ENCODE measurements at places on chromosomes 1 and 21. TPM values are rescaled to one million over a fixed set of nuclear protein-coding genes. Genes with fewer than 3 reads are reported as not detected.

Gene LCA5L
- total RNA-seq = 1.9 TPM

- DNase-seq = no peak
These were observed 102.4 kb downstream of the TGFBR3 start for GRCh38 chr1:91783423-91784170.

DNA sequence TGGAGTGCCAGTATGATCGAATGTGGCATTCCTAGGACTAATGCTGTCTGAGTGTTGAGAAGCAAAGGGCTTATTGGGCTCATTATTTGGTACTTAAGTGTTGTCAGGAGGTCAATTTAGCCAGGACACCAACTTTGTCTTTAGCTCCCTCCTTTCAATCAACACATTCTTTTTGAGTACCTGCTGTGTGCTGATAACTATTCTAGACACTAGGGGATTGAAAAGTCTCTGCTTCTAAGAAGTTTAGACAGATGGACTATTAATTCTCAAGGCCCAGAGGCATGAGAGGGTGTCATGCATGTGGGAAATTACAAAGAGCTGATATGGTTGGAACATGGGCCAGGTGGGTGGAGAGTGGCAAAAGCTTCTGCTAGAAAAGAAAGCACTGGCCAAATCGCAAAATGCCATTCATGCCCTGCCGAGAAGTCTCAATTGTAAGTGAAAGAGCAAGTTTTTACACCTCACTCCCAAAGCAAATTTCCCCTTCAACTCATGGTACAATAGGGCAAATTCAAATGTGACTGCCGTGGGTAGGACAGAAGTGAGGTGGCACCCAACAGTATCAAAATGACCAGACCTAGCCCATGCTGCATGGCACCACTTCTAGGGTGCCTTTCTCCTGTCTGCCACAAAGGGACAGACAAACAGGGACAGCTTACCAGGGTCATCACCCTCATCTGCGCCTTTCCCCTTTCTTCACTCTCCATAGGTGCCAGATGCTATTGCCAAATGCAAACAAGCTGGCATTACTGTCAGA, 53.6 kb upstream of the LAX1 start:
- no peak for DNase-seq

DNA sequence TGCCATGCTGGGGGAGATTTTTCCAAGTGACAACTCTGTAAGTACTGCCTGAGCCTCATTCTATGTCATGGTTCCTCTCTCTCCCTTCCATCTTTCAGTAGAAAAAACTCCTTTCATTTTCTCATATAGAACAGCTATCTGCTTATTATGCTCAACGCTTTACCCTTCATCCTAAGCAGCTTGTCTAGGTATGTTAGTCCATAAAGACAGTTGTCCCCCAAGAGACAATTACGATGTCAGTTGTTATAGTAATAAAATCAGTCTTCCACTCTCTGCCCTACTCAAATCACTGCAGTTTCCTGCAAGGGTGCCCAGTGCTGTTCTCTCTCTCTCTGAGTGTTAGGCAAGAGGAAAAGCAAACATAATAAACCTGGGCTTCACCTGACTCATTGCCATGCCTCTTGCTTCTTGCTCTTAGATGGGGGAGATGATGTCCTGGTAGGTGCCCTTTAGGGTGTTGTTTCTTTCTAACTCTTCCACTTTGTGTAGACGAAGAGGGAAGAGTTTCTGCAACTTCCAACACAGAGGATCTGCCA, 59.4 kb downstream of the PAPPA2 start:
- no peak for DNase-seq

DNA sequence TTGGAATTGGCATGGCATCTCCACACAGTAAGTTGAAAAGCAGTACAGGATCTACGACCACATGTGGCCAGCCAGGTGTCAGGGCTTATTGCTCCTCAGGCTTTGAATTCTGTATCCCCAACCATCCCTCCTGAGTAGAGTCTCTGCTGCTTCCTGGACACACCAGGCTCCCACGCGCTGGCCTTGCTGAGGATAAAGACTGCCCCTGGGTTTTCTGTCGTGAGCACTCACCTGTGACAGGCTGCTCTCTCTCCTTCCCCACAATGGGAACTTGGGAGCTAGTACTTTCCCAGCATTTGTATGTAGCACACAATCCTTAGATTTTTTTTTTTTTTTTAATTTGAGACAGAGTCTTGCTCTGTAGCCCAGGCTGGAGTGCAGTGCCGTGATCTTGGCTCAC, 33.6 kb downstream of the PBX1 start:
- DNase-seq = no peak

DNA sequence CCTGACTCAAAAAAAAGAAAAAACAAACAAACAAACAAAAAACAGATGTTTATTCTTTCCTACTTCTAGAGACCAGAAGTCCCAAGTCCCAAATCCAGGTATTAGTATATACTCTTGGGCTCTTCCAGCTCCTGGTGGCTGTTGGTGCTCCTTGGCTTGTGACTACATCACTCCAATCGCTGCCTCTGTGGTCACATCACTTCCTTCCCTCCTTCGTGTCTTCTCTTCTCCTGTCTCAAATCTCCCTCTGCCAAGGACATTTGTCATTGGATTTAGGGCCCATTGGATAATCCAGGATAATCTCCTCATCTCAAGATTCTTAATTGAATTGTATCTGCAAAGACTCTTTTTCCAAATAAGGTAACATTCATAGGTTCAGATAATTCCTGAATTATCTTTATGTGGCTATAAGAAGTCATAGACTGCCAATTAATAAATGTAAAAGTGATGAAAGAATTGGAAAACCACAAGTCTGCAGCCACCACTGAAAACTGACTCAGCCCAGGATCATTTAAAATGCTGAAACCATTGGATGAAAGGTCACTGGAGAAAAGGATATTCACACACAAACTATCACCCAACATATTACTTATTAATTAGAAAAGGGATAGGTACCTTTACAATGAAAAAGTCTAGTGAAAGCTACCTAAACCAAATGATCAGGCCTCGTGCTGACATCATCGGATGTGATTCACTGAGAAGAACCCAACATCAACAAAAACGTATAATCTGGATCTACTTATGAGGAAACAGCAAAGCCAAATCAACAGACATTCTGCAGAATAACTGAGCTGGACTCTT, 67.1 kb downstream of the ZNF281 start:
- DNase-seq = no peak

Gene OR10Z1
- not detected for total RNA-seq

Gene RPE65
- not detected for total RNA-seq

Gene SEC16B
- 1.2 TPM for total RNA-seq

Gene C1orf35
- total RNA-seq = 26.1 TPM

GRCh38 chr1:21661886-21662285, 7.3 kb downstream of the RAP1GAP start:
- no peak for DNase-seq

GRCh38 chr1:97265630-97266029, 544.0 kb downstream of the PTBP2 start:
- no peak for DNase-seq

GRCh38 chr21:45590246-45590725, 48.0 kb upstream of the SLC19A1 start:
- no peak for DNase-seq

DNA sequence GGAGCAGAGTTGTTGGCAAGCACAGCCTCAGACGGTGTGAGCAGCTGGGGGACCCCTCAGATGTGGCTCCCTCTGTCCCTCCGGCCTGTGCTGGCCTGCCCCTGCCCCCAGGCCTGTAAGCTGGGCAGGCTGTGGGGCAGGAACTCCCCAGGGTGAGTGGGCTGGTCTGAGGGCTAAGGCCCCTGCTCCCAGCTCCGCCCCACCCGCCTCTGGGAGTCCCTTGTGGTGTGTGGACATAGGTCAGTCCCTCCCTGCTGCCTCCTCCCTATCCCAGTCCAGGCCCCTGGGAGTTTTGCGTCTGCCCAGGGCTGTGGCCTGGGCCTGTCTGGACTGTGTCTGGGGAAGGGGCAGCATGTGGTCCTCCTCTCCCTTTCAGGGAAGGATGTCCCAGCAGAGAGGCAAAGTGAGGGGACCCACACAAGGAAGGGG, 3.6 kb upstream of the VWA1 start:
- no peak for DNase-seq

All from HCT116 (cell line).